Glutamatergic neuron (in vitro differentiated cells): ENCODE measurements at places on chromosomes 7 and 10. TPM values are rescaled to one million over a fixed set of nuclear protein-coding genes. Genes with fewer than 3 reads are reported as not detected.

DNA sequence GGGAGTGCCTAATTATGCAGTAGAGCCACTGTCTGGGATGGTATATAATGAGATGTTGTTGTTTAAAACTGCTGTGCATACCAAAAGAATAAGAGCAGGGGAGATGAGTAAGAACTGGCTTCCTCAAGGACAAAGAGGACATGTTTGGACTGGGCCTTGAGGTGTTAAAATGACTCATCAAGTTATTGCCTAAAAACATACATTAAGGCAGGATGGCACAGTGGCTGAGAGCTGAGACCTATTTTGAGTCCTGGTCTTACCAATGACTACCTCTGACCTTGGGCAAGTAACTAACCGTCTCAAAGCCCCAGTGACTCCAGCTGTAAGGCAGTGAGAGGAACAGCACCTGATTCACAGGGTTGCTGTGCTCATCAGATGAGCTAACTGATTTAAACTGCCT, 71.1 kb downstream of the CFAP58 start:
- DNase-seq = no peak

SPRN gene
- total RNA-seq = 2.0 TPM

DNA sequence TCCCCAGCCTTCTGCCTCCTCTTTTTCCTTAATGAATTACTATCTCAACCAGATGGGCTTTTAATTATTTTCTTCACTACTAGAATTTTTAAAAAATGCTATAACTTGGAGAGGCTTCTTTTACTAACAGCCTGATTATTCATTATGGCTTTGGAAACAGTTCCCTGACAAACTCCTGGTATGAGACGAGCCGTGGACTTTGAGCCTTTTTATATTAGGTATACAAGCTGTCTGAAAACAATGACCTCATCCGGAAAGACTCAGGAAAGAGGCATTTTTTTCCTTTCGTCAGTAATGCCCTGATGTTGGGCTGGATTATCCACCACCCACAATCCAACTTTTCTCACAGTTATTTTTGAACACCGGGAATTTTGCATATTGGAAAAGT, 26.7 kb upstream of the ABLIM1 start:
- no peak for DNase-seq

- no peak for DNase-seq
Measured at GRCh38 chr7:18419456-18419855, 76.1 kb upstream of the HDAC9 start.

ZNF467 gene
- total RNA-seq = 1.4 TPM

TRIM50 gene
- total RNA-seq = not detected

DNA sequence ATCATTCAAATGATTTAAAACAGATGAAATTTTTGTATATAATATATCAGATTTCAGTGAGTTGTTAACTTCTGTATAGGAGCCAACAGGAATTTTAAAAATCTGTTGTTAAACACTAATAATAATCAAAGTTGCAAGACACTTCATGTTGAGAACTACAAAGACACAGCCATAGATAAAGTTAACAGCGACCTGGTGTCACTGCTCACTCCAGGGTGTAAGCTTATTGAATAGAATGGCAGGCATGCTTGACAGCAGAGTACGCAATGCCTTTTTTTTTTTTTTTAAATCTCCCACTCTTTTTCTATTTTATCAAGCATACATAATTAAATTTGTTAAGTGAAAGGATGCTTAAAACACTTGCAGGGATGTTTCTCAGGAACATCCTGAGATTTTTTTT, 32.0 kb downstream of the PCDH15 start:
- DNase-seq = no peak

DNA sequence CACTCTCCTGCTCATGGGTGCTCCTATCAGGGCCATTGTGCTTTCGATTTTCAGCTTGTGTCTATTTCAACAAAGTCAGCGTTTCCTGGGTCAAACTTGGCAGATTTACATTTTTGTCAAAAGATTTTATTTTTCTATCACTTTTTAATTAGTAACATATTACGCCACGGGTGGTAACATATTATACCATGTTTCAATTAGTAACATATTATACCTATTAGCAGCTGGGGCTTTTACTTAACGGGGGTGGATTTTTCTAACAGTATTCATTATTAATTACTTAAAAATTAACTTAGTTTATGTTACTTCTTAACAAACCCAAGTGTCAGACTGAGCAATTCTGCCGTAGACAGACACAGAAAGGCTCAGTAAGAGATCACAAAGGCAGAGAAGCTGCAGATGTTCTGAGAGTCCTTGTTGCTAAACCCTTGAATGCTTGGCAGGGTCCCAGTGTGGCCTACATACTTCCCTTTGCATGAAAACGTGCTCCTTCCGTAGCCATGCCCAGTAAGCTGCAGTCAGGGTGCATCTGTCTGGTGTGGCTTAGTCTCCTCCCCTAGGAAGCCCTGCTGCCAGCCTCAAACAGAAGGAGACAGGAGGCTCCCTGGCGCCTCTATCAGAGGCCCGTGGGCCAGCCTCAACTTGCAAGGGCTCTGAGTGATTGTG, 263.1 kb upstream of the CXCL12 start:
- no peak for DNase-seq

- no peak for DNase-seq
Measured at GRCh38 chr10:124939290-124939689, 2.6 kb upstream of the ZRANB1 start.
